ENCODE measurements at places on chromosomes 12 and 14.

DNA sequence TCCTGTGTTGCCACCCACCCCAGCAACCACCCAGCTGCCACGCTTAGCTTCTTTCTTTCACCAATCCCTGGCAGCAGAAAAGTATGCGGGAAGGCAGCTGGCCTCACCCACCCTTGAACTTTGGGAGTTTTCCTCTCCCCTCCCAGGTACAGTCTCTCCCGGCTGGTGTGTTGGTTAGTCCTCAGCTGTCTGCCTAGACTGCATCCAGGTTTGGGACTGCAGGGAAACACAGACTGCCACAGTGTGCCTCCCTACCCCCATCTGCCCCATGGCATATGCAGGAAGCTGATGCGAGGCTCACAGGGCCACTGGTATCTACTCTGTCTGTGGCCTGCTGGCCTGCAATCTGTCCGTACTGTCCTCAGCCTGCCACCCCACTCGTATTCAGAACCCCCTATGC, 2.1 kb downstream of the CD9 start:
- DNase-seq: no peak

DNA sequence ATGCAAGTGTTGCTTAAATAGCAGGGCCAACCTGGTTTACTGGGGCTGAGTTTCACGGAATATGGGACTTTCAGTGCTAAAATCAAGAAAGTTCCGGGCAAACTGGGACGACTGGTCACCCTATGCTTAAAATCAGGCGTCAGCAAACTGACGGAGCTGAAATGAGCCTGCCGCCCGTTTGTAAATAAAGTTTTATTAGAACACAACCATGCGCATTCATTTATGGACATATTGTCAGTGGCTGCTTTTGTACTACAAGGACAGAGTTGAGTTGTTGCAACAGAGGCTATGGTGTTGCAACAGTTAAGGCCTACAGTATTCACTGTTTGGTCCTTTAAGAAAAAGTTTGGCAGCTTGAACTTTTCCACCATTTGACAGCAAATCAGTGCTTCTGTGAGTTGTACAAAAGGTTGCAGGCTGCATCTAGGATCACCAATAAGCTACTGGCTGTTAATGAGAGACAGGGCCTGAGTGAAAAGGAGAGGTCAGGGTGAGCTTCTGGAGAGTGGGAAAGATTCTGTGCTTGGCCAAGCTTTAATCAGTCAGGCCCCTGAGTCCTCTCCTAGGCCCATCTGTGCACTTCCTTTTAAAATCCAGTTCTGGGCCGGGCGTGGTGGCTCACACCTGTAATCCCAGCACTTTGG, 13.3 kb downstream of the SELPLG start:
- DNase-seq: no peak

GRCh38 chr12:6532927-6533652, 1.2 kb upstream of the GAPDH start:
- DNase-seq: no peak

DNA sequence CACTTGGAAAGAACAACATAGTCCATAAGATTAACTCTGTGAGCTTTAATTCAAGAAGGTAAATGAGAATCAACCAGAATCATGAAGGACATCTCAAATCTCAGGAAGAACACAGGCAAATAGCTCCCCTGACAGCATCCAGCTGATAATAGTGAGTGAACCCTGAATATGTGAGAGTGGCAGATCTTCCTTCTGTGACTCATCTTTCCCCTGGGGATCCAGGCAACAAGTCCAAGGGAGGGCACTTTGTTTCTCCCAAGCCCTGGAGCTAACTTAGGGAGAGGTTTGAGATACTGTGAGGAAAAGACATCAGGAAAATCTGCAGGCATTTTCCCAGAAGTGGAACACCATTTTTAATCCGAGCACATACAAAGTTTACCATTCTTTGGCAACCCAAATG, 763.9 kb upstream of the MGAT4C start:
- DNase-seq: no peak

DNA sequence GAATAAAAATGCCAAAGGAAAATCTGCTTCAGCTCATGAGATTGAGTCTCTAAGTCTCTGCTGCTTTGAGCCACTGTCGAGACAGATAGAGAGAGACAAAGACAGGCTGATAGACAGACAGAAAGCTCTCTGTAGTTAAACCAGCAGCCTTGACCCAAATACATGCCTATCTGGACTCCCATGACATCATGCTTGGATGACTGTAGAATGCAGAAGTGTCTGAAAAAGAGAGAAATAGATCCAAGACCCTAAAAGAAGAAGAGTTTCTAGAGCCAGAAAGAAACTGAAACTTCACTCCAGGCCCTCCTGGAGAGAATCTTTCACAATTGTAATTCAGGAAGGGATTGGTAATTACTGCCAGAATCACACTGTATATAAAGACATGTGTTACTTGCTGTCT, 122.6 kb upstream of the PLXNC1 start:
- no peak for DNase-seq

DNA sequence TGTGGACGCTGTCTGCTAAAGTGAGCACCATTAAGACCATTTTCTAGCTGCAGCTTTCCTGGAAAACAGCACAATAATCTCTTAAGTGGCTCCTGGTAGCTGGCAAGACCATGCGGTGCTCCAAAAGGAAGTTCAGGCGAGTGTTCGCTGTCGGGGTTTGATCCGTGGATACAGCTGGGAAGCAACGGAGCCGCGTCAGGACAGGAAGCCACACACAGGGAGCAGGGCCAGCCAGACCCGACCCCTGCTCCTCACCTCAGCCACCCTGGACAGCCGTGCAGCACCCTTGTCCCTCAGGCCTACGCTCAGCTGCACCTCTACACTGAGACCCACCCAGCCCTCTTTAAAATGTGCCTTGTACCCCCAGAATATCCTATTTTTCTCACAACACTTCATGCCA, 19.4 kb downstream of the ZFYVE21 start:
- no peak for DNase-seq

- DNase-seq: no peak
Measured at GRCh38 chr12:124625867-124626675, 58.7 kb upstream of the NCOR2 start.

GRCh38 chr12:52837413-52837741, 3.3 kb upstream of the KRT79 start:
- no peak for DNase-seq

GRCh38 chr12:98388126-98388525, 127.3 kb upstream of the TMPO start:
- DNase-seq: no peak

GRCh38 chr14:72546344-72547016, 347.4 kb downstream of the DPF3 start:
- DNase-seq: no peak

DNA sequence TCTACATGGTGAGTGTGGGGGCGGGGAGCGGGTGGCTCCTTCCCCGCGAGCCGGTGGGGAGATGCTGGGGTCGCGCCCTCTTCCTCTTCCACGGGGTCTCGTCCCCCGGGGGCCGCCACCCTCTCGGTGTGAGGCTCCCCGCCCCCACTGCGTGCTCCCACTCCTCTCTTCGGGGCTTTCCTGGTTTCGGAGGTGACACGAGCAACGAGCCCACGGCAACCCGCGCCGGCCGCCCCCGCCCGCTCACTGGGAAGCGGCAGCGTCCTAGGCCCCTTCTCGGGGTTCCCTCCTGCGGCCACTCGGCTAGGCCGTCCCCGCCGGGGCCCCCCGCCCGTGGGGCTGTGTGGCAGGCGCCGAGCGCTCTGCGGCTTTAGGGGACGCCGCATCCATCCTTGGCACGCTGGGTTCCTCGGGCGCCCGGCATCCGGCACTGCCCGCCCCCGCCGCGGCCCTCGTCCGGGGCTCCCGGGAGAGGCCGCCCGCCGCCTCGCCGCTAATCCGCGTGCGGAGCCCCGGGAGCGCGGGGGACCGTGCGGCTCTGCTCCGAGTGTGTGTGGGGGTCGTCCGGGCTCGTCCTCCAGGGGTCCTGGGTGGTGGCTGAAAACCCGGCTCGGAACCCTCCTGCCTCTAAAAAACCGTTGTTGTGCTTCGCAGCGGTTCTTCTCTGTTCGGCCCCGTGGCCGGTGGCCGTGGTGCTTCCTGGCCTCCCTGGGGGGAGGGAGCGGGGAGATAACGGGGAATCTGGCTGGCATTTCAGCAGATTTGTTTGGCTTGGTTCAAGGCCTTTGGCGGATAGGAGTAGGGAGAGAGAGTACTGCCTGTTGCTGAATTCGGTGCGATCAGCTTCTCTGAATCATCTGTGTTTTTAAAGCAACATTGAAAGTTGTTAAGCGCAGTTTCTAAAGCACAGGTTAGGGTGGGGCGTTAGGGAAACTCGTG, 1.0 kb downstream of the PCNX1 start:
- DNase-seq: no peak

DNA sequence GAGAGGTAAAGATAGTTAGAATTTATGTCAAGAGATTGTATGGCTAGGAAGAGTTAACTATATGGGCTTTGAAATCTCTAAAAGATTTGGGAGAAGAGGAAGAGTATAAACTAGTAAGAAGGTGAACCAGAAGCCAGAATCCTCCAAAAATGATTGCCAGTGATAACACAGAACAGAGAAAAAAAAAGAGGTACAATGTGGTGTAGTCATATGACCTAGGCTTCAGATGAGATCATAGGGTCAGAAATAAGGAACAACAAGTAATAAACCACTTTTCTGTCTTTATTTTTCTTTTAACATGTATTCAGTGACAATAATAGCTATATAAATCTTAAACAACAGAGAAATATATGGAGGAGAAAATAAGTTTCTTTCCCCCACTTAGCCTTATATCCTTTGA, 2.0 kb upstream of the NECAP1 start:
- DNase-seq: no peak

- DNase-seq: no peak
Measured at GRCh38 chr14:100762901-100763300, 36.2 kb downstream of the DLK1 start.

- no peak for DNase-seq
Measured at GRCh38 chr12:5562581-5562980, 130.7 kb downstream of the NTF3 start.

DNA sequence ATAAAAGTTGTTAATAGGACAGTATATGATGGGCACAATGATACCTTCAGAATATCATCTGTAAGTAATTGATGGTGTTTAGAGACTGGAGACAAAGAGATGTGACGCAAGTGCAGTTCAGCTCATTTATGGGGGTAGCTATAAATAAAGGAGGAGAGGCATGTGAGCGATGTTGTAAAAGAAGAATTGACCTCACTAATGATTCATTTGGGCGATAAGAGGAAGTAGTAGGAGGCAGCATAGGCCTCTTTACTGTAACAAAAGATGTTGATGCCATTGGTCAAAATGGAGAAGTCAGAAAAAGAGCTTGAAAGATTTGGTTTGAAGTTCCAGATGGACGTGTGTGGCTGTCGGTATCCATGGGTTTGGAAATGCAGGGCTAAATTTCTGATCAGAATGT, 70.0 kb downstream of the FLRT2 start:
- DNase-seq: peak; percentile 9

DNA sequence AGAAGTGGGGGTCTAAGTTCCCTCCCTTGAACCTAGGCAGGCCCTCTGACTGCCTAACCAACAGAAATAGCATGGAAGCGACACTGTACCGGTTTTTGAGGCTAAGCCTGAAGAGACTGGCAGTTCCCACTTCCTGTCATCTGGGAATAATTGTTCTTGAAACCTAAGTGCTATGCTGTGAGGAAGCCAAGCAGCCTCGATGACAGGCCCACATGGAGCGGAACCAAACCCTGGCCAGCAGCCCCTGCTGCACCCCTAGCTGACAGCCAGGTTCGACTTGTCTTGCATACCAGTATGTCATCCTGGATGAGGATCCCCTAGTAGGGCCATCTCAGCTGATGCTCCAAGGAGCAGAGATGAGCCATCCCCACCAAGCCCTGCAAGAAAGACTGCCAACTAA, 6.4 kb upstream of the GPR68 start:
- no peak for DNase-seq

GRCh38 chr12:115008929-115009328, 325.0 kb upstream of the TBX3 start:
- no peak for DNase-seq

GRCh38 chr14:58533446-58533845, 104.3 kb upstream of the DACT1 start:
- DNase-seq: no peak

GRCh38 chr12:26647088-26647487, 185.9 kb downstream of the ITPR2 start:
- no peak for DNase-seq

GRCh38 chr14:77654001-77654441, 37.6 kb upstream of the SPTLC2 start:
- peak; percentile 2 for DNase-seq

DNA sequence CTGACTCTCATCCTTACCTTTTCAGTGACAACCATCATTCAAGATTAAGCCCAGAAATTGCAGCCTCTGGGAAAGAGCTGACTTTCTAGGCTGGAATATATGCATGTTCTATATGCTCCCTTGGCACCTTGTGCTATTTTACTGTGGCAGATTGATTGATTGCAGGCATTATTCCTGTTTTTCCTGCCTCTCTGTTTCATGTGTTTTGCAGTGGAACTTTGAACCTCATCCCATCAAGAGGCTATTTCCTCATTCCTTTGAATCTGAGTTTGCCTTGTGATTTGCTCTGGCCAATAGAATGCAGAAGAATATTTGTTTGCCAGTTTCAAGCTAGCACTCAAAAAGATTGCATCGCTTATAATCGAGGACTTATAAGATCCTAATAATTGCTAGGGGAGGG, 174.8 kb upstream of the DCN start:
- DNase-seq: no peak

DNA sequence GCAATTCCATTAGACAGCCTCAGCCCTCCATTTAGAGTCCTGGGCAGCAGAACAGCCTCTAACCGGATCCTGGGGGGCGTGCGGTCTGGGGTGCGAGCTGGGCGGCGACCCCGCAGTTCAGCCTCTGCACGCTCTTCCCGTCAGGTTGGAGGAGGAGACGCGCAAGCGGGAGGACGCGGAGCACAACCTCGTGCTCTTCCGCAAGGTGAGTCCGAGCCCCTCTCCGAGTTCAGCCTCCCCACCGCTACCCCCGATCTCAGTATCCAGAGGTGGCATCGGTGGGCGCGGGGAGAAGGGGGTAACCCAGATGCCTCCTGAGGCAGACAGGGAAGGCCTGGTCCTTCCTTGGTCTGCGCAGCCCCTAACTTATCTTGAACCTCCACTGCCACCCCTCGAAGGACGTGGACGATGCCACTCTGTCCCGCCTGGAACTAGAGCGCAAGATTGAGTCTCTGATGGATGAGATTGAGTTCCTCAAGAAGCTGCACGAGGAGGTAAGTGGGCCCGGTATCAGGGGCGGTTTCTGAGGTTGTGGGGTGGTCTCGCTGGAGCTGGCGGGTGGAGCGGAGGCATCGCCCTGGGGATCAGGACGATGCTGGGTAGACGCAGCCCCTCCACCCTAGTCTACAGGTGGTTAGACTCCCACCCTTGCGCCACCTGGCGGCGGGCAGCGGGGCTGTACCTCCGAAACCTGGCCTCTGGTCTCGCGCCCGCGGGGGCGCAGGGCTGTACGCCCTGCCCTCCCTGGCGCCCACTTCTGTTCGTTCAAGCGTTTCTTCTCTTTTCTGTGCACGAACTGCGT, 1.3 kb downstream of the PRPH start:
- DNase-seq: no peak

Data from SHP77 treated with DMSO at 0.1 percent for 48 hours (cell line).